ENCODE measurements at places on chromosomes 7 and 10.

DNA sequence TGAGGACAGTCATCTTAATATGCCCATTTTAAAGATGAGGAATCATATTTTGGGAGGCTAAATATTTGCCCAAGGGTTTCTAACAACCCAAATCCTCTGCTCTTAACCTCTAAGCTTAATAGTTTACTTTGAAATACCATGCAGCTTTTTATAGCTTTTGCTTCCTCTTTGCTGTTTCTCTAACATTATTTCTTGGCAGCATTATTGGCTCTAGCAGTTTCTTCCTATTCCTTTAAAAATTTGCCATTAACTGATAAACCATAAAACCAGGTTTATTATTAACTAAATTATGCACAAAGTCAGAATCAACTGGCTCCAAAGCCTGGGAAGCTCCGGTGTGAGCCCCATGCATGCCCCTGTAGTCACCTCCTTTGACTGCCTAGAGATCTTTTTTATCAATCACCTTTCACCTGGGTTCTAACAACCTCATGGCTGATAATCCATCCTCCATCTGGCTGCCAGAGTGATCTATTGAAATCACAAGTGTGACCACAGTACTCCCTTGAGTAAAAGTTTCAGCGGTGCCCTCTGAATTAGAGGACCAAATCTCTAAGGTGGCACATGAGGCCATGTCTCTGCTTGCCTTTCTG is 62.4 kb downstream of the ITGB8 start:
- DNase-seq = no peak

DNA sequence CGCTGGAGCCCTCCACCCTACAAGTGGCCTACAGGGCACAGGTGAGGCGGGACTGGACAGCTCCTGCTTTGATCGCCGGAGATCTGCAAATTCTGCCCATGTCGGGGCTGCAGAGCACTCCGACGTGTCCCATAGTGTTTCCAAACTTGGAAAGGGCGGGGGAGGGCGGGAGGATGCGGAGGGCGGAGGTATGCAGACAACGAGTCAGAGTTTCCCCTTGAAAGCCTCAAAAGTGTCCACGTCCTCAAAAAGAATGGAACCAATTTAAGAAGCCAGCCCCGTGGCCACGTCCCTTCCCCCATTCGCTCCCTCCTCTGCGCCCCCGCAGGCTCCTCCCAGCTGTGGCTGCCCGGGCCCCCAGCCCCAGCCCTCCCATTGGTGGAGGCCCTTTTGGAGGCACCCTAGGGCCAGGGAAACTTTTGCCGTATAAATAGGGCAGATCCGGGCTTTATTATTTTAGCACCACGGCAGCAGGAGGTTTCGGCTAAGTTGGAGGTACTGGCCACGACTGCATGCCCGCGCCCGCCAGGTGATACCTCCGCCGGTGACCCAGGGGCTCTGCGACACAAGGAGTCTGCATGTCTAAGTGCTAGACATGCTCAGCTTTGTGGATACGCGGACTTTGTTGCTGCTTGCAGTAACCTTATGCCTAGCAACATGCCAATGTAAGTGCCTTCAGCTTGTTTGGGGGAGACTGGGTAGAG is at the start of gene COL1A2:
Gene COL1A2 (plus strand): TSS at position 459 of the 704 bp plus-strand sequence. CDS start 137 bp downstream, at position 596.
- DNase-seq = no peak

- DNase-seq = no peak
Measured at GRCh38 chr7:90111-91063, 102.0 kb upstream of the FAM20C start.

GRCh38 chr7:77657427-77658224 is 38.6 kb upstream of the RSBN1L start:
- DNase-seq = no peak

DNA sequence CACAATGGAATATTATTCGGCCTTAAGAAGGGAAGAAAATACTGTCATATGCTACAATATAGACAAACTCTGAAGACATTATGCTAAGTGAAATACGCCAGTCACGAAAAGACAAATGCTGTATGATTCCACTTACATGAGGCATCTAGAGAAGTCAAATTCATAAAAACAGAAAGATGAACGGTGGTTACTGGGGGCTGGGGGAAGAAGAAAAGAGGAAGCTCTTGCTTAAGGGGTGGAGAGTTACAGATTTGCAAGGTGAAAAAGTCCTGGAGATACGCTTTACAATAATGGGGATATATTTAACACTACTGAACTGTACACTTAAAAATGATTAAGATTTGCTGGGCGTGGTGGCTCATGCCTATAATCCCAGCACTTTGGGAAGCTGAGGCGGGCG is 49.0 kb downstream of the PSMC2 start:
- no peak for DNase-seq

DNA sequence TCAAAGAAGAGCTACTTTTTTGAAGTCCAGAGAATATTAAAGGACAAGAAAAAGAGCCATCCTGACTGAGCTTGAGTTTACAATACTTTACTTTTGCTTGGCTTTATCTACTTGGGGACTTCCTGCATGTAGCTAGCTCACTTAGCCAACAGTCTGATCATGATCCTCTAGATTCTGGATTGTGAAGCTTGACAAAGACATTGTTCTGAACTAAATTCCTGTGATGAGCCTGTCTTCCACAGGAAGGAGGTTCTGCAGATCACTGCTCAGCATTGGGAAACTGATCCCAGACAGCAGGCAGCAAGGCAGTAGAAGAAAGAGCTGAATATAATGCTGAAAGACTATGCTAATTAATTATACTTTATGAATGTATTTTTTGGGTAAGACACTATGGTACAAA is 296.4 kb downstream of the DGKB start:
- DNase-seq = no peak

- no peak for DNase-seq
Measured at GRCh38 chr10:12235796-12236195, 39.8 kb downstream of the CDC123 start.

GRCh38 chr10:116849248-116850057 is at the start of gene ENO4:
ENO4 (plus strand) TSS chr10:116849499; CDS start chr10:116849567, 68 bp downstream.
- DNase-seq = no peak

- DNase-seq = no peak
Measured at GRCh38 chr10:89115876-89116627, 91.1 kb downstream of the CH25H start.

DNA sequence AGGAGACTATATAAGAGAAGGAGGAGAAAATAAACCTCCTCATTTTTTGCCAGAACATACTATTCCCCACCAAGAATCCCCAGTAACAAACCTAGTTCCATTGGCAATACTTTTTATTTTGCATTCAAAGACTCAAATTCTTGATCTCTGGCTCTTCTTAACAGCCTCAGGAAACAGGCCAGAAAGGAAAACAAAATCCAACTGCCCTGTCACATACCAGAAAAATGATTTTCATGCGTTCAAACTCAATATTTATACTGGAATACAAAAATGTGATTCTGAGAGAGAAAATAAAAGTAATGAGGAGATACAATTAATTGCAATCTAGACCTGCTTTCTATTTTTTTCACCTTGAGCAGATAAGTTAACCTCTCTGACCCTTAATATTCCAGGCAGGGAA is 435.9 kb upstream of the AUTS2 start:
- DNase-seq = no peak

DNA sequence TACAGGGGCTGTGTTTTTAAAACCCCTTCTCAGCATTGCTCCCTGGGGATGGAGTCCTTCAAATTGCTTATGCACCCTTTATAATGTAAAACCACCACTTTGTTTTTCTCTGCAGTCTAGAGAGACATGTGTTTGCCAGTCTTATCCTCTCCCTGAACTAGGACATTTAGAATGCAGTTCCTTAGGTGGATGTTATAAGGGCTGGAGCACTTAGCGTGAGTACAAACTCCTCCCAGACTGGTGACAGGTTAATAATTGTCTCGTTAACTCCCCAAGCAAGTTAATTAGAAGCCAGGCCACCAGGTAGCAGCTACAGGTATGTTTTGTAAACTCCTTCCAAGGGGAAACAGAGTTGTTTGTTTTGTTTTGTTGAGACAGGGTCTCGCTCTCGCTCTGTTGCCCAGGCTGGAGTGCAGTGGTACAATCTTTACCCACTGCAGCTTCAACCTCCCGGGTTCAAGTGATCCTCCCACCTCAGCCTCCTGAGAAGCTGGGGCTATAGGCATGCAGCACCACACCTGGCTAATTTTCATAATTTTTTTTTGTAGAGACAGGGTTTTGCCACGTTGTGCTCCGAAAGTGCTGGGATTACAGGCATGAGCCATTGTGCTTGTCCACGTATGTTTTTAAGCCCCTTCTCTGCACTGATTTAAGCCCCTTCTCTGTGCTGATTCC is 100.2 kb downstream of the FAM107B start:
- DNase-seq = no peak
